ENCODE measurements at places on chromosomes 13 and 19.

DNA sequence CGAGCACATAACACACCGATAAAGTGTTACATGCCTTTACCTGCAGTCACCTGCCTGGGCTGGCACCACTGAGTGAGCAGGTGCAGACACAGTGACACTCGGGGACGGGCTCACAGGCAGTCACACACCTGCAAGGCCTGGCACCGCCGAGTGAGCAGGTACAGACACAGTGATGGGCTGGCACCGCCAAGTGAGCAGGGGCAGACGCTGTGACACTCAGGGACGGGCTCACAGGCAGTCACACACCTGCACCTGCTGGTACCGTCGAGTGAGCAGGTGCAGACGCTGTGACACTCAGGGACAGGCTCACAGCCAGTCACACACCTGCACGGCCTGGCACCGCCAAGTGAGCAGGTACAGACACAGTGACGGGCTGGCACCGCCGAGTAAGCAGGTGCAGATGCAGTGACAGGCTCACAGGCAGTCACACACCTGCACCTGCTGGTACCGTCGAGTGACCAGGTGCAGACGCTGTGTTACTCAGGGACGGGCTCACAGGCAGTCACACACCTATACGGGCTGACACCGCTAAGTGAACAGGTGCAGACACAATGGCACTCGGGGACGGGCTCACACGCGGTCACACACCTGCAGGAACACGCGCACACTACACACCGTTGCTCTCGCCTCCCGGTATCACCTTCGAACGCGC lies 470 bp downstream of the ZNF835 start:
- DNase-seq = peak; percentile 15

- no peak for DNase-seq
Measured at GRCh38 chr19:38270587-38271167, 6.3 kb downstream of the SPINT2 start.

DNA sequence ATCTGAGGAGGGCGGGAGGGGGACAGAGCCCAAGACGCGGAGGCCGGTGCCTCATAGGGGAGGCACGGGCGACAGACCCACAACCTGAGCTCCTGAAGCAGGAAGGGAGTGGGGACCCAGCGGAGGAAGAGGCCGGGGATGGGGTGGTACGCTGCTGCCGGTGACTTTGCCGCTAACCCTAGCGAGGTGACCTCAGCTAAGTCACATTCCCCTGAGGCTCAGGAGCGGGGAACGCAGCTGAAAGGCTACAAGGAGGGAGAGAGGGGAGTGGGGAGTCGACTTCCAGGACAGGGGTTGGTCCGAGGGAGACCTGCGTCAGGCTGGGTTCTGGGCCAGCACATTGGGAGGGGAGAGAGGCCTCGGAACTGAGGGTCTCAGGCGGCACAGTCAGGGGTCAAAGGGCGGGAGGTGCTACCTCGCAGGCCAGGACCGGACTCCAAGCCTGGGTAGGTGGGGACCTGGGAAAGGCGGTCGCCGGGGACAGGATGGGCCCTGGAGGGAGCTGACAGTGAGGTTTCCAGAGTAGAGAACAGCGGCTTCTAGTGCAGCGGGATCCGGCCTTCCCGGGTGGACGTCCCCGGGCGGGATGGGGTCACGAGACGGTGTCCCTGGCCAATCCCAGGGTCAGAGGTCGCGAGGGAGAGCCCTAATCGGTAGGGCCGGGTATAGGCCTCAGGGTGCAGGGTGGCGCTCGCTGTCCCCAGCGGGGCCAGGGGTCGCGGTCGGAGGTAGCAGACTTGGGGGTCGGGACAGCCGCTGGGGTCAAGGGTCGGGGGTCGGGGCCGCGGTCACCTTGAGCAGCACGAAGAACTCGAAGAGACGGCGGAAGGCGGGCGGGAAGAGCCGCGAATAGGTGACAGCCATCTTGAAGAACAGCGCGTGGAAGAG lies 699 bp downstream of the TMEM259 start:
- no peak for DNase-seq

GRCh38 chr13:65966991-65967451 lies 1263.1 kb downstream of the PCDH9 start:
- DNase-seq = no peak

GRCh38 chr13:112683581-112683980 lies 6.3 kb upstream of the ATP11A start:
- no peak for DNase-seq

- no peak for DNase-seq
Measured at GRCh38 chr19:1933244-1933643, 7.7 kb upstream of the CSNK1G2 start.

- no peak for DNase-seq
Measured at GRCh38 chr19:12544401-12544876, 6.8 kb downstream of the ZNF564 start.

- DNase-seq = no peak
Measured at GRCh38 chr13:93672996-93673395, 446.4 kb downstream of the GPC6 start.

DNA sequence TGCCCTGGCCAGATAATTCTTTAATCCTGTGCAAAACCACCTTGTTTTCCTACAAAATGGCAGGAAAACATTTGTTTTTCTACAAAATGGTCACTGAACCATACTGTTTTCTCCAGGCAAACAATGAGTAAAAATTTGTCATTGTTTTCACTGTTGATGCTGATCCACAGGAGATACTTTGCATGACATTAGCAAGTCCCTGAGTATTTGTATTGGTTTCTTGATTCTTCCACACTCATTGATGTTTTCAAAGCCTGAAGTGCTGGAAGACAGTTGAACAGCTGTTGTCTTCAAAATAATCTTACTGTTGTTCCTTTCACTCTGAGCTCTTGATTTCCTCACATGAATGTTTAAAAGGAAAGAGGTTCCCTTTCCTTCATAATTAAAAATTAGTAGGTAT lies 123.1 kb upstream of the HTR2A start:
- DNase-seq = no peak

DNA sequence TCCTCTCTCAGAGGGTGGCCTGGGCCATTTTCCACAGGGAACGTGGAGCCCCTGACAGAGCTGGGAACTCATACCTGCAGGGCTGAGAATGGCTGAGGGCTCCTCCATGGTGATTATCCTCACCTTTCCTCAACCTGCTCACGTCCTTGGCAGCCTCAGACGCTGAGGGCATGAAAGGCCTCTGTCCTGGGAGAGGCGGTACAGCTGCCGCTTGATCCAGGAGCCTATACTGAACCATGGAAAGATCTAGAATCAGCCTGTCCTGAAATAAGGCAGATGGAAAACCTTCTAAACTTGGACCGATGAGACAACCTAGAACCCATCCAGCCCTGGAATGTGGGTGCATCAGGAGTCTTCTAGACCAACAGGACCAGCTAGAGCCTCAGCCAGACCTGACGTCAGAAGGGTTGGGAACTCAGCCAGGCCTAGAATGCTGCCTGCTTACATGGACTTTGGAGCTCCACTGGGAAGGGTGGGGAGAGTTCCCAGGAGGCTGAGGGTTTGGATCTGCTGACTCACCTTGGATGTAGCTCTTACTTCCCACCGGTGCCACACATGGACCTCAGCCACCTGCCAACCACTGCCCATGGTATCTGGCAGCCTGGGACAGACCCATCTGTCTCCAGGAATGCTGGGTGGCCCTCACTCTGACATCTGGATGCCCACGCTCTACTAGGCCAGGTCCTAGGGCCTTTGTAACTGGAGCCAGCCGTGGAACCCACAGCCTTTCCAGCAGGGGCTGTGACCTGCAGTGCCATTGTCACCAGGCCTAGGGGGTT lies 7.5 kb downstream of the KCTD15 start:
- no peak for DNase-seq

- no peak for DNase-seq
Measured at GRCh38 chr19:57964761-57965160, 9.6 kb downstream of the C19orf18 start.

DNA sequence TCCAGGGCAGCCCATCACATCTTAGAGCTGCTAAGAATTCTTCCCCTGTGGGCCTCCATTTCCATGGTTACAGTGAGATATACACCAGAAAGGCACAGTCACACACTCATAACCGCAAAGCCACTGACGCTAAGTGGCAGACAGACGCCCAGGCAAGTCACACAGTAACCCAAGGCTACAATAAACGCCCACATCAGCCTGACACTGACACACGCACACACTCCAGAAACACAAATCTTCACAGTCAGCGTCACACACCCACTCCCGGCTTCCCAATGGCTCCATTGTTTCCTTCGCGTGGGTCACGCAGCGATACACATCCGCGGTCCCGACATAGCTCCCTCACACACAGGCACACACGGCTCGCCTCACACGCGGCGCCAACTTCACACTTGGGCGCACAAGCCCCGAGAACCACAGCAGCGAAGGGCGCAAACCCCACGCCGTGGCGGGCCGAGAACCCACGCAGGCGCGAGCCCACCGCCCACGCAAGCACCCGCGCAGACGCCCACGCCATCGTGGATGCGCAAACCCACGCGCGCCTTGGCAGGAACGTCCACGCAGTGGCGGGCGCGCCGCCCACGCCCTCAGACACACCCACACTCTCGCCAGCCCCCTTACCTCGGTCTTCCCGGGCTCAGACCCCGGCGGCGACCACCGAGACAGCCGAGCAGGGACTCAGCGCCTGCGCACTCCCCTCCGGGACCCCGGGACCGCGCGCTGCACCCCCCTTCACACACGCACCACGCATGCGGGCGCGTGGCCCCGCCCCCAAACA lies at the start of gene ZNF667:
TSS of gene ZNF667 (minus strand) at position 695 of the 778 bp plus-strand sequence. CDS start 14,975 bp downstream, outside the sequence.
- DNase-seq = no peak

- no peak for DNase-seq
Measured at GRCh38 chr13:63288576-63288975, 1872.9 kb upstream of the PCDH20 start.

- DNase-seq = no peak
Measured at GRCh38 chr13:114081761-114082681, 50.4 kb downstream of the RASA3 start.

DNA sequence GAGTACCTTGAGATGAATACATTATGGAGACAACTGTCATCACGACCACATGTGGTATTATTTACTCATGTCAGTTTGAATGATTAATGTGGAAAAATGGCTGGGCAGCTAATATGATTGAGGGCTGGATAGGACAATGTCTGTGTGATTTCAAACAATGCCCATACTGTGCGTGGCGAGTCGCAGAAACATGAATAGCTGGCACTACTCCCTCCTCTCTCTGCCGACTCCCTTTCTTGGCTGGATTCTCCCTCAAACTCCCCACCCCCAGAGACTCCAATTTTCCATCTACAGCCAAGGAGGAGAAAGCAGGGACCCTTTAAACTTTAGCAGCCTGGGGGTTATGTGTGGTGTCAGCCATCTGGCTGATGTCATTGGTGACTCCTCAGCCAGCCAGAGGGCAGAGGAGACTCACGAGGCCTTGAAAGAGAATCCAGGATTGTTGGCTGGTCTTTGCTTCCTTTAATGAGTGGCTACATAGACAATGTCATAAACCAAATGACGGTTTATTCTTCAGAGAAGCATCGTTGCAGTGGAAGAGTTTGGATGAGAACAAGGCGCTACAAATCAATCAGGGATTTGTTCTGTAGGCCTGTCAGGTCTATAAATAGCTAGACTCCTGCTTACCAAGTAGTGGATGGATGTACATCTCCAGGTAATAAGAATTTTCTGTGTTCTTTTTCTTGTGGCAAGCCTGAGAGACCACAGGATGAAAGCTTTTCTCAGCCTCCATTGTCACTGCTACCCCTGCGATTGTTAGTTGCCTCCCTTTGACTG lies 165.6 kb downstream of the DLEU7 start:
- DNase-seq = peak; percentile 39

DNA sequence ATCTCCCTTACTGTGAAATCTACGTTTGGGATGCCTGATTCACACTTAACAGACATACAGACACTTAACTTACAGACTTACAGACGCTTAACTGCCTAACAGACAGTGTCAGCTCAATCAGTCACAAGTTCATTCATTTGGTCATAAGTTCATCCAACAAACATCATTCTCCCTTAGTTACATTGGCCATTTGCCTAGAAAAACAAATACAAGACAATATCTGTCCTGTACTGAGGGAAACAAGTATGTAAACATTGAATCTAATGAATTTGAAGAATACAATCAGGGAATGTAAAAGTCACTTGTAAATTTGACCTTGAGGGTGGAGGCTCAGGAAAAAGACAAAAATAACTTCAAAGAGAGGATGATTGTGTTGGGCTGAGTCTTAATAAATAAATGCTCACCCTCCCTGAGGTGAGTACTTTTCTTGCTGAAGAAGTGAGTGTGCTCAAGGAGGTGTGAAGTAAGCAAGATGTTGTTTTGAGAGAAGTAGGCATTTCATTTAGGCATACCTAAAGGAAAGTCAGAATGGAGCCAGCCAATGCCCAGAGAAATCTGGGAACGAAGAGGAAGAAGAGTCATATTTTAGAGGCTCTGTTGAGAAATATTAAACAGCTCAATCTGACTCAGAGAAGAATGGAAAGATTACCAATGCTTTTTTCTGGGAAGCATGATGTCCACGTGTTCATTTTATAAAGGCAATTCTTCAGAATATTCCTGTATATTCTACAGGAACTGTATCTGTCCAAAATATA lies 958.4 kb upstream of the SLC10A2 start:
- no peak for DNase-seq

DNA sequence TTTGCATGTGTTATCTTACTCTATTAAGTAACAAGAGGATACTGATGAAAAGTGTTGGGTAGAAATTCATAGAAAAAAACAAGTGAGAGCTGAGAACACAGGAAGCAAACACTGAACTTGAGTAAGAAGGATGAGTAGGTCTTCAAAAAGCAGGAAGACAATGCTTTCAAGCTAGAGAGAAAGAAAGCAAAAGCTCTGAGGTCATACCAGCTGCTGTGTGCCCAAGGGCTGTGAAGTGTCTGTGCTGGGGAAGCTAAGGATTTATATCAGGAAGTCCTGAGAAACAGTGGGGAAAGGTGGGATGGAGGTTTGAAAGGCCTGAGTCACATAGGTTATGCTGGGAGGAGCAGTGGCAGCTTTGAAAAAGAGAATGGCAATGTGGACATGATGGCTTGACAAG lies 145.5 kb upstream of the MAB21L1 start:
- no peak for DNase-seq

- no peak for DNase-seq
Measured at GRCh38 chr19:11154683-11155047, 917 bp downstream of the SPC24 start.

DNA sequence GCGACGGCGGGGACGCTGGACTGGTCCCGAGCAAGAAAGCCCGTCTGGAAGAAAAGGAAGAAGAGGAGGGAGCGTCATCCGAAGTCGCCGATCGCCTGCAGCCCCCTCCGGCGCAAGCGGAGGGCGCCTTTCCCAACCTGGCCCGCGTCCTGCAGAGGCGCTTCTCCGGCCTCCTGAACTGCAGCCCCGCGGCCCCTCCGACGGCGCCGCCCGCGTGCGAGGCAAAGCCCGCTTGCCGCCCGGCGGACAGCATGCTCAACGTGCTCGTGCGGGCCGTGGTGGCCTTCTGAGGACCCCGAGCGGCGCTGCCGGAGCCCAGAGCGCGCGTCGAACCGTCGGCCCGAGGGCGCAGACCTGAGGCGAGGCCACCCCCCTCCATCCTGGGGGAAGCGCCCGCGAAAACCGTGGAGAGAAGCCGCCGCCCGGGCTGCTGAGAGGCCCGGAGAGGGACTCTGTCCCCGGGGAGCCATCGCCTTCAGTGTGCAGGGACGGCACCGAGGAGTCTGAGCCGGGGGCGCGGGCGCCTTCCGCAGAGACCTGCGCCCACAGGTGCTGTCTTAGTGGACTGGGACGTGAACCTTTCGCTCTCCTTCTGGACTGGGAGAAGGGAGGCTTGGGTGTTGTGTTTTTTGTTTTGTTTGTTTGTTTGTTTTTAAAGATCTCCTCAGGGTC lies 3.5 kb downstream of the IER2 start:
- DNase-seq = no peak

GRCh38 chr13:23477101-23477500 lies 43.6 kb upstream of the SACS start:
- DNase-seq = no peak

Data from NCI-H1105 (cell line).